ENCODE measurements at places on chromosomes 2 and 18.
A peak's percentile ranks its signal among the peaks of the same experiment; 100 is the strongest.

DNA sequence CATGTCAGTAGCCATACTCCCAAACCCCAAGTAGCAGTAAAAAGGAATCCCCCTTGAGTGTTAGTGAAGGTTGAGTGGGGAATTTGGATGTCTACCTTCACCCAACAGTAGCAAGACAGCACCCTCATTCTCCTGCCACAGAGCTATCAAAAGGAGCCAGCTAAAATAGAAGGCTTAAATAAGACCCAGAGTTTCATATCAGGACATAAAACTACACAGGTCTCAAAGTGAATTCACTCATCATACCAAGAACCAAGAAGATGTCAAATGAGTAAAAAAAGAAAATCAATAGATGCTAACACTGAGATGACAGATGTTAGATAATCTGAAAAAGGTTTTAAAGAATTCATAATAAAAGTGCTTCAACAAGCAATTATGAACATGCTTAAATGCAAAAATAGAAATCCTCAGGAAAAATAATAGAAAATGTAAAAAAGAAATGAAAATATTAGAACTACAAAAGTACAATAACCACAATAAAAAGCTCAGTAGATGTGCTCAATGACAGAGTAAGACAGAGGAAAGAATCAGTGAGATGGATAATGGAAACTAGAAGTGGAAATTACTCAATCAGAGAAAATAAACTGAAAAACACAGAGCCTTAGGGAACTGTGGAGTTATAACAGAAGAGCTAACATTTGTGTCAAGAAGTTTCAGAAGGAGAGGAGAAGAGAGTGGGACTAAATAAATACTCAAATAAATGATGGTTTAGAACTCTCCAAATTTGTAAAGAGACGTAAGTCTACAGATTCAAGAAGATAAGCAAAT lies 90.5 kb downstream of the EDAR start:
- no peak for DNase-seq

- DNase-seq: no peak
Measured at GRCh38 chr2:101151859-101152271, 683 bp upstream of the TBC1D8 start.

DNA sequence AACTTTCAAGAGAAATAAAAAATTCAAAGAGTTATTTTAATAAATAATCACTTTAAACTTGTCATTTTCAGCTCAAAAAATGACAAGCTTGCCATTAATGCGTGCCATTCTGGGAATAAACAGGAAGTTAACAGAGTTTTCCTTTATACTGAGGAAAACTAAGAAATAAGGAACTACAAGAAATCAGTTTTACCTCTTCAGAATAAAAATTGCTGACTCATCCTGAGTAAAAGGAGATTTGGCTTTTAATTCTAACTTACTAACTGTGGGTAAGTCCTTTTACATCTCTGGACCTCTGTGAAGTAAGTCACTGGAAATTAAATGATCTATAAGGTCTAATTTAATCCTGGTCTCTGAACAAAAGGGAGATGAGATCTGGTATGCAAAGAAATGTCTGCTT lies 16.1 kb downstream of the CEBPZ start:
- DNase-seq: no peak

- DNase-seq: no peak
Measured at GRCh38 chr2:30287857-30288513, 56.7 kb downstream of the LBH start.

DNA sequence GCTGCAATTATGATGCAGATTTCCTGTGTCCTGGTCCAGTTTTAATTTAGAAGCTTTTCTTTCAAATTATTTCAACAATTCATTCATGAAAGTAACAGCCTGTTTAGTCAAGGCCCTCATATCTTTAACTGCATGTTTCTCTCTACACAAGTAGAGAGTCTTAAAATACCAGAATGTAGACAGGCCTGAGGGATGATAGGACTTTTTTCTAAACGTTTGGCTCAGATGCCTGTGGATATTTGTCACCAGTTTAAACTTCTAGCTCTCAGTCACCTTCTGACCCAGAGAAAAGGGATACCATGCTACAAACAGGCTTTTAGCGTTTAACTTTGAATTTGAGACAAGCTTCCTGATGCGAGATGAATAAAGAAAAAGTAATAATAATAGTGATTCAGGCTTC lies 15.7 kb downstream of the COL5A2 start:
- DNase-seq: peak; percentile 9

DNA sequence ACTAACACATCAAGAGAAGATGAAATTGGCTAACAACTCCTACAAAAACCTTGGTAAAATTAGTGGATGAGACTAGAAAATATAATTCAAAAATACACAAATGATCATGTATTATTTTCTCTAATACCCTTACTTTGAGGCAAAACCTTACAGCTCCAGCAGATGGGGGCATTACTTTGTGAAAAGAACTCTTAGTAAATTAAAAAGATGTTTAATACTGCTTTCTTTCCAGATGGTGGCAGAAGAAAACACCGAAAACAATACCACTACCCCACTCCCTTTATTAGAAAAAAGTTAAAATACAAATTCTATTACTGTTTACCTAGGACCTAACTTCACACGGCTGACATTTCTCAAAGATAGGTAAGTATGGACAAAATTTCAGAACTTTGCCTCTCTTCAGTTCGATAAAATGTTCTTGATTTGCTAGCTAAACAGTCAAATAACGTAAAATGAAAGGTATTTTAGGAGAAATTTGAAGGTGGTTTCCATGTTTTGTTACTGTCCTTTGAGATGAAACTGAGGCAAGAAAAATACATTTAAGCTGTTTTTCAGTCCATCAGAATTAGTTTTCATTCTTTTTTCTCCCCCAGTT lies 30.6 kb downstream of the ORC4 start:
- DNase-seq: peak; percentile 69

DNA sequence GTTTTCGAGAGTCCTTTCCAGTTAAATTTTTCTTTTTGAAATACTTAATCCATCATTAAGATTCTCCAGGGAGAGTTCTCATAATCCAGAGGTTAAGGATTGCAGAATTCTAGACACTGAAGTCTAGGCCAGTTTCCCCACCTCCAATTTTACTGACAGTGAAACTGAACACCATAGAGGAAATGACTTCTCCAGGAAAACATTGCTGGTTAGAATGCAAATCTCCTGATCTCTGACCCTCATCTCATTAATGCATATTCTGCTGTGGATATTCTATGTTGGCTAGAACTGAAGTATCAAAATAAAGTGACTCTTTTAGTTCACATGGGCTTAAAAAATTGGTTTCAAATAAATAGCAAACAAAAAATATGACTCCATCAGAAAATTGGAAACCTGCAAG lies 105.8 kb upstream of the UGP2 start:
- peak; percentile 73 for DNase-seq

DNA sequence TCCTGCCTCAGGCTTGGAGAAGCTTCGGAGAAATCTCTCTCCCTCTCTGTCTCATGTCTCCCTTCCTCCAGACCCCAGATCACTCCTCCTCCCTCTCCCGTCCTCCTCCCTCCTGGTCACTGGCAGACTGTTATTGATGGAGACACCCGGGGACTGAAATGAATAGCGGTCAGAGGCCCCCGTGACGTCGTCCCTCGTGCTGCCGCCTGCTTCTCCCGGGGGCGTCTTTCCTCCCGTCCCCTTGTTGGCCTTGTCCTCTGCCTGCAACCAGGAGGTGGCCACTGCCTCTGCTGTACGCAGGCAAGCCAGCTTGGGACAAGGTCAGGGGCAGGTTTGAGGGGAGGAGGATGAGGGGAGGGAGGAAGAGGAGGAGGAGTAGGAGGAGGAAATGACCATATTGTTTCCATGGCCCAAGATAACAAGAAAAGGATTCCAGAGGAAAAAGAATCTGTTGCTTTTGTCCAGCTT lies 78.2 kb downstream of the CELF4 start:
- peak; percentile 52 for DNase-seq

- no peak for DNase-seq
Measured at GRCh38 chr2:137221797-137222492, 456.6 kb downstream of the THSD7B start.

DNA sequence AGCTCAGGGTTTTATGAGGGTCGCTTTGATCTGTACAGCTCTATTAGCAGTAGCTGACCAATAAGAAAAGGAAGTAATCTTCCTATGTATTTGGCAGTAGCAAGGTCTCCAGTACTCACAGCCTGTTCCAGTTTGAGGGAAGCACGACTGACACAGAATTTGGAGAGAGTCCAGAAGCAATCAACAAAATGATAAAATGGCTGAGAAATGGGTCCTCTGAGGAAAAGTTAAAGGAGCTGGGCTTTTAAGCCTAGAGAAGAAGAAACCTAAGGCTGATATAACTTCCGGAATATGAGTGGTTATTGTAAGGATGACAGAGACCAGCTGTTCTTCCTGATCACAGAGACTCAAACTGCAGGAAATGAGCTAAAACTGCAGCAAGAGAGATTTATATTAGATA lies 382.8 kb downstream of the GPD2 start:
- DNase-seq: no peak

DNA sequence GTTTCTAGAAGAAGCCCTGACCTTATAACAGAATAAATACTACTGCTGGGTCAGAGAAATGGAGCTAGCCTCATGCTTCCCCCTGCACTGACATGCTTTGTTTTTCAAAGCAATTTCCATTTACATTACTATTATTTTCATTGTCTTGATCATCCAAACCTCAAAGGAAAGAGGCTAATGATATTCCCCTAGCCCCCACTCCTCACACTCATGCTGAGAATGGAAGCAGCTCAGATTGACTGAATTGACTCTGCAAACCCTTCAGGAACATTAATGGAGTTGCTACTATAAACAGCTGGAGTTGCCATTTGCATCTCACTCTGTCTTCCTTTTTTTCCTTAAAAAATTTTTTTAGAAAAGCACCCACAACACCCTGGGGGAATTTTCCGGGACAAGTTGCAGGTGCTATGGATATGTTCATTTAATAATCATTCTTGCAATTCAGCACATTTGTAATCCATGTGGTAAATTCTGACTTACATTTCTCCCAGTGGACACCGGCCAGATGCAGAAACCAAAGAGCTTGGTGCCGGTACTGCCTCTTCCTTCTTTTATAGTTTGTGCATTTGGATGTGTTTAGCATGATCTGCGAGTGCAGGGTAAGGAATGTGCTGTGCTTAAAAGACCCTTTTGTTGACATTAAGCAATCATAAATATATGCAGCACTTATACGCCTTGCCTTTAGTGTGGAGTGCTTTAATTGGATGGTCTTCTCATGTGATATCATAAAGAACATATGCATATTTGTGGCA lies 103.3 kb upstream of the OSR1 start:
- no peak for DNase-seq

DNA sequence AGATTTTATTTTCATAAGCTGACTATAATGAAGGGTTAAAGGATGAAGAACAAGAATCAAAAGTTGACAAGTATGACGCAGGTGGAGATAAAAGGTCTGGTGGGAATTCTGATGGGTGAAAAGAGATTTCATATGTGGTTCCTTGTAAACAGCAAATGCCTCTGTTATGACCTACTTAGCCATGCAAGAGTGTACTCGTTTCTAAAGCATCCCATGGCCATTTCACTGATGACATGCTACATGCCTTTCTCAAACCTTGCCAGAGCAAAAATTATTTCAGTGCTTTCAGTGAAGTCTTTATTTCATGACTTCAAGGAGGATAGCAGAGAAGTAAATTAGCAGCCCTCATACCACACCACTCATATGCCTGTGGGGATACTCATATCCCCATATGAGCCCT lies 71.7 kb downstream of the FEZ2 start:
- no peak for DNase-seq

DNA sequence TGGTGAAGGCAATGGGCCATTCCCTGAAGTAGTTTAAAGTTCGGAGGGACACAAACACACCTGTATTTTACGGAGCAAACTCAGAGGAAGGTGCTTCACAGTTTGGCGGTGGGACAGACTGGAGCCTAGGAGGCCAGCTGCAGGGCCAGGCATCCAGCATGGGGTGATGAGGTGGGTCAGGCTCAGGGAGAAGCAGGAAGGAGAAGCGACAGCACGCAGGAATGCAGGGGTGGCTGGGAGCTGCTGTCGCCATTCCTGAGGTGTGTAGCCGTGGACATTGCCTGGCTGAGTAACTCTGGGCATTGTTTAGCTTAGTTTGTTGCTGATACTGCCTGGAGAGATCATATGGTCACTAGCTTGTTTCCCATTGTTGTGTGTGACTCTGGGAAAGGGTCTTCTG lies 35.8 kb upstream of the METTL21A start:
- no peak for DNase-seq

DNA sequence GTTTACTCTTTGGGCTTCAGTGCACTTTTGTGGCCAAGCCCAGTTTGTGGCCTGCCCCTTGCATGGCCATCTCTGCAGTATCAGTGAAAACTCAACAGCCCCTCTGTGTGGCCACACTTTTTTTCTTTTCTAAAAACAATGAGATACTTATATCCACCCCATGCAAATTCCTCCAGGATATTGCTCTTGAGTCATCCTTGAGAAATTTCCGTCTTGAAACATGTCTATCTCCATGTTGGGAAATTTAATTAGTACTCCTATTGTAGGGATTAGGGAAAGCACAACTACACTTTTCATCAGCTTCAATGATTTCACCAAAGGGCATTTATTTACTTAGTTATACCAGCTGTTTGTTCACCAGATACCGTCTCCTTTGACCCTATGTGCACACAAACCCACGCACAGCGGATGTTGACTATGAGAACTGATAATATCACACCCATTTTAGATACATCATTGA lies 993.1 kb downstream of the TSN start:
- no peak for DNase-seq

GRCh38 chr2:143635302-143635701 lies 506.1 kb downstream of the ARHGAP15 start:
- DNase-seq: no peak

DNA sequence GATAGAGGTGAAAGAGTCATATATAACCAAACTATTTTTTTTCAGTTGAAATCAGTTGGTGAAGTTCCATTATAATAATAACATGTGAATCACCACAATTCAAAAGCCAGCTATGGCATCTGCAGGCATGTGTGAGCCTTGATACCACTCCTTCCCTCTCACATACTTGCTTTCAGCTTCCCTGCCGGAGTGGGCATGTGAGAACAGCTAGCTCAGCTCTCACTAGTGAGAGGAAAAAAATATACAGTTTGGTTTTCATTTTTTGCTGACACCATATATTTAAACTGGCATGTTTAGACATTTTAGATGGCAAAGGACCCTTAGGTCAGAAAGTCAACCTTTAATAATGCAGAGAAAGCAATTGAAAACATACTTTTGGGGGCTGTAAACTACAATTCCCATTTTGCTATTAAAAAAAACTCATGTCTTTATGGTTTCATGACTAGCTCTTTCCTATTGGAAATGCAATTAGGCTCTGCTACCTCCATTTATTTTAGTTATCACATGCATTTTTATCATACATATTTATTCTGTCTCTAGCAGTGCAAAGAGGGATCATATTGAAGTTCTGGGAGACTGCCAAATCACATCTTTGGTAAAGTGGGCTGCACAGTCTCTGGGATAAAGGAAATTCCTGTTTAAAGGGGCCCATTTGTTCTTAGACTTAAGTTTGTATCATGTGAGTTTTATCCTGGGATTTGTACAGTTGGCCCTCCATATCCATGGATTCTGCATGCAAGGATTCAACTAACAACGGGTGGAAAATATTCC lies 33.2 kb upstream of the SLC40A1 start:
- DNase-seq: no peak

DNA sequence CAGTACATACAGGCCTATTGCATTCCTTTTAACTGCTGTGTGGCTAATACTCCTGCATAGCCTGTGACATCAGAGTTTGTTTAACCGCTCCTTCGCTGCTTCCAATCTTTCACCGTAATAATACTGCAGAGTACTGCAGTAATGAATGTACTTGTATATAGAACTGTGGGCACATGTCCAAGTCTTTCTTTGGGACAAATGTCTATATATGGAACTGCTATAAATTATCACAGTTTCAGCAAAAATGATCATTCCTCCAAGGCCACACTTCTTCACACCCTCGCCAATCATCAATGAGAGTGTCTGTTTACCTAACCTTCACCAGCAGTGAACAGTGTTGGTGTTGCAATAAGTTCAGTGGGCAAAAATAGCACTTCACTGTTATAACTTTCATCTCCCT lies 230.4 kb downstream of the SP3 start:
- DNase-seq: no peak

All from dermis microvascular lymphatic vessel endothelial cell (primary cell).